ENCODE measurements at places on chromosomes 6 and 20. TPM values are rescaled to one million over a fixed set of nuclear protein-coding genes. Genes with fewer than 3 reads are reported as not detected.

Gene GRM1
- not detected for total RNA-seq

Gene TBXT
- not detected for total RNA-seq

Gene TREM2
- not detected for total RNA-seq

Gene SH3BGRL2
- 0.12 TPM for total RNA-seq

Gene MPIG6B
- total RNA-seq: not detected

Gene STX11
- 16.6 TPM for total RNA-seq

Measured in activated CD4-positive, alpha-beta memory T cell treated with anti-CD3 and anti-CD28 coated beads for 36 hours (primary cell).